NCI-H446 (cell line): ENCODE measurements at places on chromosomes 11 and 22.

GRCh38 chr11:65611758-65612603 lies 2.0 kb downstream of the MAP3K11 start:
- no peak for DNase-seq

DNA sequence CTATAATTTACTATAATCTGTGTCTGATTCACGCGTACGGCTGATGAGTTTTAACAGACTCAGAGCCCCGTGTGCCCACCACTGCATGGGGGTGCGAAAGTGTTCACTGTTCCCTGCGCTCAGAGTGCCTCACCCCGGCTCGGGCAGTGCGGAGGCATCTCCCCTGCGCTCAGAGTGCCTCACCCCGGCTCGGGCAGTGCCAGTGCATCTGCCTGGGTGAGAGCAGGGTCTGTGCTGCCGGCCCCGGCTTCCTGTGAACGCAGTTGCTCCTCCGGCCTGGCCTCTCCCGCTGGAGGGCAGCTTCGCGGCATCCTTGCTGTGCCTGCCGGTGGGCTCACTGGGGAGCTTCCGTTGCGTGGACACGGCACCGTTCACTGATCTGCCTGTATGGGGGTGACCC lies 14.2 kb downstream of the PTDSS2 start:
- DNase-seq: no peak

GRCh38 chr22:42807185-42807584 lies 49.9 kb downstream of the ARFGAP3 start:
- no peak for DNase-seq

DNA sequence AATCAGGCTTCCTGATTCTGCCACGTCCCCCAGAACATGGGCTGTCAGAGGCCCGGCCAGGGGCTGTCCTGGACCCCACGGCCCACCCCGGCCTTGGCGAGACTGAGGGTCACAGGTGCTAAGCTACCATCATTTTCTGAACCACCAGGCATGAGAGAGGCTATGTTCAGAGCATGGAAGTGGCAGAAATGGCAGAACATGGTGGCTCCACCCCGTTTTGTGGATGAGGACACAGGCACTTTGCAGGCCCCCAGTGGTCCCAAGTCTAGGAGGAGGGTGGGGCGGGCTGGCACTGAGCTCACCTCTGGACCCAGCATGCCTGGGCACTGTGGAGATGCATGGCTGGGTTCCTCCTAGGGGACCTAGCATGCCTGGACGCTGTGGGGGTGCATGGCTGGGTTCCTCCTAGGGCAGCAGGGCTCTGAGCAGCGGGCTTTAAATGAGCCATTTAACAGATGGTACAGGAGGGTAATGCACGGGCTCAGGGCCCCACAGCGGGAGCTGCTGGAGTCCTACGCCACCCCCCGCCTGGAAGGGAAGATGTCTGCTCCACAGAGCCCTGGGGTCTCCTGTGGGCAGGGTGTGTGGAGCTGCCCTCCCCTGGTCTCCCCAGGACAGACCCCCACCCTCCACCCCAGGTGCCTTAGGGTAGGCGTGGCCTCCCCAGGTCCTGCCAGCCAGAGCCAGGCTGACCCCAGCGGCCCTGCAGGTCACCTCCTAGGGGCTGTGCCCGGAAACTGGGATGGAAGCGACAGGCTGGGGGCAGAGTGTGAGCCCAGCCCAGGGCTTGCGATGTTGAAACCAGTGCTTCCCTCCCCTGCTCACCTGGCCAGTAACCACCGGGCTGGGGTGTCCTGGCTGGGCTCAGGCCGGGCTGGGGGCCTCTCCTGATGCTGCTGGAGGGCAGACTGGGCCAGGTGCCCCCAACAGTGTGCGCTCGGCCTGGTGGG lies 6.1 kb upstream of the MUC5AC start:
- DNase-seq: no peak

- no peak for DNase-seq
These were observed 122.4 kb upstream of the OR9Q1 start for GRCh38 chr11:57901278-57901677.

- no peak for DNase-seq
These were observed 406.6 kb upstream of the ANO3 start for GRCh38 chr11:25925359-25925758.

DNA sequence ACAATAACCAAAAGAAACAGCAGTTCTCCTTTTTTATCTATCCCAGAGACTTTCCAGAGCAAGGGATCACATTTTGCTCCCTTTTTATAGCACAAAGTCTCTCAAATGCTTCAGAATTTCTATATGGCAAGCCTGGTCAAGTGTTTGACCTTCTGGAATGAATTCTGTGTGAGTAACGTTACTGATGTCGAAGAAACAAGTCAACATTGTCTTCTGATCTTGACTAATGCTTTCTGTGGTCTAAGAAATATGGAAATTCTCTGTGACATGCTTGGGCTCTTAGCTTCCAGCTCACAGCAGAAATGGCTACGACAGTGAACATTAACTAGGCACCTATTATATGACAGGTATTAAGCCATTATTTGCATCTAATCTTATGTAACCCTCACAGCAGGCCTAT lies 411.7 kb downstream of the CADM1 start:
- DNase-seq: no peak

DNA sequence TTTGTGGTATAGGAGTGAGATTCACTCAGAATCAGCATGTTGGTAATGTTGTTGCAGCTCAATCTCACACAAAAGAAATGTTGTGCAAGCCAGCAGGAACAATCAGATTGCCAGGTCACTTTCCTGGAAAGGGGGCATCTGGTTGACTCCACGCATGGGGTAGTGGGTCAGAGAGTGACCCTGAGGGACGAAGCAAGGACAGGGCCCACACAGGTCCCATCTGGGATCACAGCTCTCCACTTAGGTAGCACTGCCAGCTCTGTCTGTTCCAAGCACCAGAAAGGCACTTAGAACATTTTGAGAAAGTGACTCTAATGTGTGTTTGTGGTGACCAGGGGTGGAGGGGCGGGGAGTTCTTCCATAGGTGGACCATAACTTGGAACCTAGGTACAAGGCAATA lies 109.5 kb downstream of the RASSF10 start:
- no peak for DNase-seq
